ENCODE measurements at places on chromosomes 7 and 10. TPM values are rescaled to one million over a fixed set of nuclear protein-coding genes. Genes with fewer than 3 reads are reported as not detected.

- no peak for DNase-seq
These were observed 151.6 kb downstream of the ACTR3B start for GRCh38 chr7:152911226-152911560.

AKR1C4 gene
- total RNA-seq: not detected

SVOPL gene
- total RNA-seq: not detected

- no peak for DNase-seq
These were observed 225.7 kb upstream of the AOAH start for GRCh38 chr7:36949711-36950600.

- no peak for DNase-seq
These were observed 520 bp upstream of the WNT2 start for GRCh38 chr7:117323305-117323850.

GRCh38 chr10:117441812-117442443, 66.7 kb upstream of the PDZD8 start:
- no peak for DNase-seq

DNA sequence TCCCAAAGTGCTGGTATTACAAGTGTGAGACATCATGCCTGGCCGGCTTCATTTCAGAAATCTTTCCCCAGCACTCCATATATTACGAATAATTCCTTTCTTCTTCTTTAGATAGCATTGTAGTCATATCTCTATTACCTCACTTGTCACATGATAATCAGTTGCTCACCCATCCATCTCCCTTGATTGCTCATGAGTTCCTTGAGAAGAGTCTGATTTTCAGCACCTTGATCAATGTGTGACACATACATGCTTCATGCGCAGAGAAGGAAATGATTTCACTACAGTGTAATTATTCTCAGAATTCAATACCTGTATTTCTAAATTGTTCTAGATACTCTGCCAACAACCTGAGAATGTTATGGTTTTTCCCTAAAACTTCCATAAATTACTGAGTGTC, 26.7 kb upstream of the GGCT start:
- no peak for DNase-seq

DNA sequence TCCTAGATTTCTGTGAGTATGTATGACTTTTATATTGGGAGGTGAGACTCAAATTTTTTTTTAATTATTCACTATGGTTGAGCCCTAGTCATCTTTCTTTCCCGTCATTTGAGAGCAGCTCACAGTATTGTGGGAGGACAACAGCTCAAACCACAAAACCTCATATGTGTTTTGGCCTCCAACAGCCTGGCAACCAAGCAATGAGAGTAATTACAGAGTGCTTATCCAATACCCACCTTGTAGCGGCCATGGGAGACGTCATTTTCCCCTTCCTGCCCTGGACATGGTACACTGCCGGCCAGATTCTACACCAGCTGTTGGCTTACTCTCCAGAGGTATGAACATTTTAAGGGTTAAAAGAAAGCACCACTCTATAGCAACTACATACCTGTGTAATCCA, 49.1 kb downstream of the DOCK4 start:
- no peak for DNase-seq

DNA sequence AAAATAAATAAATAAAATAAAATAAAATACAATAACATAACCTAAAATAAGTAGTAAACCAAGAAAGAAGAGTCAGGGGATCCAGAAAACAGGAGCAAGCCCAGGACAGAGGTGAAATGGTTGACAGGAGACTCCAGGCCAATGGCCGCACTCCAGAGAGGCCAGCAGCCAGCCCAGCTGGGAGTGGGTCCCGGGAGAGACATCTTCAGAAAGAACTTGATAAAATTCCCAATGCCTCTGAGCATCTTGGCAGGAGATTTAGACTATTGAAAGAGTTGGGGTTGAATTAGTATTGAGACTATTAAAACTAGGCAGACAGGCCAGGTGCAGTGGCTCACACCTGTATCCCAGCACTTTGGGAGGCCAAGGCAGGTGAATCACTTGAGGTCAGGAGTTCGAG, 62.6 kb downstream of the CLIP2 start:
- DNase-seq: peak; percentile 41

GRCh38 chr10:70664702-70665195, 7.6 kb upstream of the ADAMTS14 start:
- no peak for DNase-seq

- DNase-seq: peak; percentile 46
These were observed 759 bp downstream of the DNAJB12 start for GRCh38 chr10:72353965-72354355.

GRCh38 chr7:33459340-33459751, 330.0 kb downstream of the BBS9 start:
- no peak for DNase-seq

DNA sequence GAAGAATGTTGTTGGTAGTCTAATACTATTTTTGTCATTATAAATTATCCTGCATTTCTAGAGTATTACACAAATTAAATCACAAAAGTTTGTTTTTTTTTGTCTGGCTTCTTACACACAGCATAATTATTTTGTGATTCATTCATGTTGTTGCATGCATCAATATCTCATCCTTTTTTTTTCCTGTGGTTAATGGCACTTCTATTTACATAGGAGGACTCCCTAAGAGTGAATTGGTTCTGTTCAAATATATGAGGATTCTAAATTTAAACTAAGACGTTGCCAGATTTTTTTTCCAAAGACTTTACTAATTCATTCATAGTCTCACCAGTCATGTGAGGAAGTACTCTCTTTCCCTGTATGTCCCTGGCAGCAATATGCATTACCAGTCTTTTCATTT, 303.3 kb downstream of the GPR37 start:
- DNase-seq: no peak

CNTNAP2 gene
- total RNA-seq: 0.22 TPM

GRCh38 chr10:35426657-35427056, 90.3 kb downstream of the CCNY start:
- no peak for DNase-seq

Measured in left ventricle myocardium superior (tissue), 1 donor.